T-cell (primary cell): ENCODE measurements at places on chromosomes 12 and 14.

GRCh38 chr12:123389560-123390351, 5.8 kb downstream of the KMT5A start:
- no peak for DNase-seq

DNA sequence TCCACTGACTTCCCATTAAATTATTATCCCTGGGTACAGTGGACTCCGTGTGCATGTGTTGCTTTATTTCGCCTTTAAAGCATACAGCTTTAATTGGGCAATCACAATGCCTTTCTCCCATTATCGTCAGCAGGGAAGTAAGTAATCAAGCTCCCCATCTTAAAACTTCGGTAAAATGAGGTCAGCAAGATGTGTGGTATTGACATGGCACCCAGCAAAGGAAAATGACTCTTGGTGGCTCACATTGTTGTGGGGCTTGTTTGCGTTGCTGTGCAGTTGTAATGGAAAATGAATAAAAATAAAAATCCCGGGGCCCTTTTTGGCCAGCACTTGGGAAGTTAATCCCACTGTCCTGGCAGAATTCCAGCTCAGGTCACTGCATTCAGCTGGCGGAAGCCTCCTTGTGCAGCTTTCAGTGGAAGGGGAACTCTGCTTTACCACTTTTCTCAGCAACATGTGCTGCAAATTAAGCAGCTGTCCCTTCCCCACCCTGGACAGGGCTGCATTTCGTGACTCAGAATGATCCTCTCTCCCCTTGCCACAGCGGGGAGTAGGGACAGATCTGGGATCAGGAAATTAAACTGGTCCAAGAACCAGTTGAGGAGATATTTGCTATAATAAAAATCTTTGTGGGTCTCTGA, 13.9 kb upstream of the ATP2A2 start:
- no peak for DNase-seq

- no peak for DNase-seq
These were observed 168.1 kb upstream of the PARP11 start for GRCh38 chr12:4041187-4041885.

DNA sequence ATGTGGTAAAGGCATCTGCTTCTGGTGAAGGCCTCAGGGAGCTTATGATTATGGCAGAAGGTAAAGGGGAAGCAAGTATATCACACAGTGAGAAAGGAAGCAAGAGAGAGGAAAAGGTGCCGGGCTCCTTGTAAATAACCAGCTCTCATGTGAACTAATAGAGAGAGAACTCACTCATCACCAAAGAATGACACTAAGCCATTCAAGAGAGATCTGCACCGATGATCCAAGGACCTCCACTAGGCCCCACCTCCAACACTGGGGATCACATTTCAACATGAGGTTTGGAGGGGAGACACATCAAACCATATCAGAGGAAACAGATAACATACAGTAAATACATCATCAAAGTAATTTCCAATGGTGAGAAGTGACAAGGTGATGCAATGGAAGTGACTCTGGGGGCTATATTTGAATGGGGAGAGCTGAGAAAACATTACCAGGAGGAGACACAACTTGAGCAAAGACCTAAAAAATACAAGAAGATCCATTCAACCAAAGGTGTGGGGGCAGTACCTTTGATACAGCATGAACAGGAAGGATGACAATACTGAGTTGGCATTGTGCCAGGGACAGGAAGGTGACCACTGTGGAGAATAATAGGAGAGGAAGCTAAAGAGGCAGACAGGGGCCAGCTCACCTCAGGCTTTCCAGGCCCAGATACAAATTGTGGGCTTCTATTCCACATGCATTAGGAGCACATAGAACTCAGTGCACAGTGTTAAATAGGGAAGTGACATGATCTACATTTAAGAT, 134.4 kb upstream of the GRIP1 start:
- no peak for DNase-seq

- no peak for DNase-seq
These were observed 166.7 kb upstream of the SYT1 start for GRCh38 chr12:78697817-78698415.

DNA sequence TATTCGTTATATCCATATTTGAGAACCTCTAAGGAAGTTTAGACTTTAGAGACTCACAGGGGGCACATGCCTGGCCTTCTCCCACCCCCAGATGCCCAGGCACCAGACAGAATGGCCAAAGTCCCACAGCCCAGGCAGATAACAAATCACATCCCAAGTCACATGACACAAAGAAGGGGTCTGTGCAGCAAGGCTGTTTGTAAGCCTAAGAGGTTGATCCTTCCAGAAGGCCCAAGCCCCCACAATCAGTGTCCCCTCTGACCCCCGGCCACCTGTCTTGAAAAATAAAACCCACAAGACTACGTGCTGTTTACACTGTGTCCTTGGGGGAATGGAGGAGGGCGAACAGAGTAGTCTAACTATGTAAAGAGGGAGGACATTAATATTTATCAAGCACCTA, 5.1 kb downstream of the CTDSP2 start:
- no peak for DNase-seq

DNA sequence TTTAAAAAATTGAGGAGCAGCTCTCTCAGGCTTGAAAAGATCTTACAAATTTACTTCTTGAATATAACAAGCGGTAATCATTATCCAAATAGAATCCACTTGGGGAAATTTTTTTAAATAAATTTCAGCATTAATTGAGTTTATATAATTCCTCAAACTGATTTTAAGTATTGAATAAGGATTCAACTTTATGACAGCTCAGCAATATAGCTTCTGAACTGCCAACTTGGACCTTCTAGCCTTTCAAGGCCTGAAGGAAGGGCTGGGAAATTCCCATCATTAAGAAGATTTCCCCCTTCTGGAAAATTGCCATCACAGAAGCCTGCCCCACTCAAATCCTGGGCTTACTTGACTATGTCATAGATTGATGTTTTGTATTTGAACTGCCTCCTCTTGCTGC, 57.5 kb upstream of the GARIN2 start:
- no peak for DNase-seq

GRCh38 chr12:5648692-5649359, 216.9 kb downstream of the NTF3 start:
- DNase-seq = no peak
